ENCODE measurements at places on chromosomes 4 and X.

DNA sequence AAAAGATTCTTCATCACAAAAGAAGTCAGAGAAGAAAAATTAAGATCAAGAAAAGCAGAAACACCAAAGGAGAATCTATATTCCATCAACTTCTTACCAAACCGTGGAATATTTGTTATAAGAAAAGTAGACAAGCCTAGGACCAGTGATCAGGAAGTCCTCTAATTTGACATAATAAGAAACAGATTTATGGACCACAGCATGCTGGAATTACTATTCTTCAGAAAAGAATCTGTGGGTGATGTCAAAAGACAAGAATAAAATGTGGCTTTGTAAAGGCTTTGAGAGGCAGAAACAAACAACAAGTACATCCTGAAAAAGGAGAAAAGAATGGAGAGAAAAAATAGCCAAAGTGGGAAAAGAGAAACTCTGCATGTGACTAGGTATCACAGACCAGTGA, 123.3 kb downstream of the SLC10A7 start:
- DNase-seq, result no peak

- DNase-seq, result no peak
Observed at GRCh38 chr4:89410687-89411086, 103.1 kb upstream of the GPRIN3 start.

DNA sequence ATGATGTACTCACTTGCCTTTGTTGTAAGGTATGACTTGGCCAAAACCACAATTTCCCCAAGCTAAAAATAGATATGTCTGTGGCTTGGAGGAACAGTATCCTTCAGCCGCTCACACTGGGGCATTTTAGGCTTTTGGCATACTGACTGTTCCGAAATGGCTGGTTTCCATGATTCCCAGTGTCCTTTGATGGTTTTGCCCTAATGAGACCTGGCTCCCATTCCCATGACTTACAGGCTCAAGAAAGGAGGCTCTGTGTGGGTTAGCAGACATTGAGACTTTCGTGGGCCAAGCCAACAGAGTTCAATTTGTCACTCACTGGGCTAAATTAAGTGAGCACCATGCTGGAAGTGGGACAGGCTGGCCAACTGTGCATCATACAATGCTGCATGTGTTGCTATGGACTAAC, 150.6 kb downstream of the CEP135 start:
- DNase-seq, result no peak

DNA sequence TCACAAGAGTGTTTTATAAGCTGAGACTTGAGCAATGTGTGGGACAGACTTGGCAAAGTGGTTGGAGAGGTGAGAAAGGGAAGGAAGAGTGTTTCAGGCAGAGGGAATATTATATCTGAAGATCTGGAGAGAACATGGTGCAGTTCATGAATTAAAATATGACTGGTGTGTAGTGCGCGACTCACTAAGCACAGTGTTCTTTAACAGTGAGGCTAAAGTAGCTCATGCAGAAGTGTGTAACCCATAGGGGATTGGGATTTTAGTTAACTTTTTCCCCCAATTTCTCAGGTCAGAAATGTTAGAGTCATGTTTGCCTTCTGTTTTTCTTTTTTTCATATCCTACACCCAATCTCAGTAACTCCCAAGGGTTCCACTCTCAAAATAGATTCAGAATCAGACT, 9.7 kb downstream of the MTHFD2L start:
- DNase-seq, result no peak

DNA sequence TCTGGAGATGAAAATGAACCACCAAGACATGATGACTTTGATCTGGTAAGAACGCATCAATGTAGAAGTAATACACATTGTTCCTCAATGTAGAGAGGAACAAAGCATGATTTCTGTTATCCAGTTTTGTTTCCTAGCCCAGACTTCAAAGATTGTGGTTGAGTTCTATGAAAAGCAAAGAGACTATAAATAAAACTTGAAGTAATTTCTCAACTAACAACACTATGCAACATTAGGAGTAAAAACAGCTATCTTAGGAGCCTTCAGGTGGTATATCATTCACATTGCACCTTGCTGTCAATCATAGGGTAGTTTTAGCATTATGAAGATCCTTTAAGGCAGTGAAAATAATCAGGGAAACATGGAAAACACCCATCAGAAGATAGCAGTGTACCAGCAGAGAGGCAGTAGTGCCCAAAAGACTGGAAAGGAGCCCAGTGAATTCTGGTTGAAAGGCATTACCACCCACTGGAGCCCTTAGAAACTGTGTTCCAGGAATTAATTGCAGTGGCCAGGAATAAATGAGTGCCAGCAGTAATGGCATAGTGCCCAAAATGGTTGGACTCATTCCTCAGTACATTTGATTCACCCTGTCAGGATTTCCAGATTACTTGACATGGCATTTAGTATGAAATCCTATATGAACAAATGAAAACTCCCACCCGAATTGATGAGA, 300.7 kb upstream of the CXXC4 start:
- no peak for DNase-seq

DNA sequence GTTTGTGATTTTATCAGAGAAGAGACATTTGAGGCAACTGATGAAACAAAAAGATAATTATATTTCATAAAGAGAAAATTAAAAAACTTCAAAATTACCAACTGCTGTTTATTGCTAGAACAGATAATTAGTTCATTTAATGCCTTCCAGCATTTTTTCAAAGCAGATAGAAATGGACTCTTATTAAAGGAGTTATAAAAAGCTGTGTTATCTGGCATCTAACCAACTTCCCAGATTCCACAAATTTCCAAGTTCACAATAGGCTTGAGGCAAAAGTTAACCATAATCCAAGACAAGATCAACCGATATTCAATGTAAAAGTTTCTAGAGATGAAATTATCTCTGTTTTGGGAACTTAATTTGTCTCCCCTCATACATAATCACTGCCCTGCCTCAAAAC, 152.4 kb downstream of the TSPAN5 start:
- no peak for DNase-seq

DNA sequence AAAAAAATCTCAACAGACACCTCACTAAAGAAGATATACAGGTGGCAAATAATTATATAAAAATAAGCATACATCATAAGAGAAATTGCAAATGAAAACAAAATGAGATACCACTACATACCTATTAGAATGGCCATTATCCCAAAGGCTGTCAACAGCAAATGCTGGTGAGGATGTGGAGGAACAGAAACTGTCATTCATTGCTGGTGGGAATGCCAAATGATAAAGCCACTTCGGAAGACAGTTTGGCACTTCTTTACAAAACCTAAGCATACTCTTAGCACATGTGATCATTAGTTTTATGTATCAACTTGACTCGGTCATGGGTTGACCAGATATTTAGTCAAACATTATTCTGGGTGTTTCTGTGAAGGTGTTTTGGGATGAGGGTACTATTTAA, 13.5 kb upstream of the MANBA start:
- no peak for DNase-seq

DNA sequence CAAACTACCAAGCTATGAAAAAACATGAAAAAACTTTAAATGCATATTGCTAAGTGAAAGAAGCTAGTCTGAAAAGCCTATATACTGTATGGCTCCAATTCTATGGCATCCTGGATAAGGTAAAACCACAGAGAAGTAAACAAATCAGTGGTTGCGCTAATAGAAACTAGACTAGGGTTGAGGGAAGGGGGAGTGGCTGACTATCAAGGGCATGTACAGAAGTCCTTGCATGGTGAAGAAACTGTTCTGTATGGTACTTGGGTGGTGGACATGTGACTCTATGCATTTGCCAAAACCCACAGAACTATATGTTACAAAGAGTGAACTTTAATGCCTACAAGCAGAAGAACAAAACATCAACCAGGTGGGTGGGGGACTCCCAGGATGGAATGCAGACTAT, 96.8 kb downstream of the MTMR1 start:
- DNase-seq, result no peak

- no peak for DNase-seq
Observed at GRCh38 chrX:2135421-2135820, 365.4 kb downstream of the DHRSX start.

All from AG04450 (cell line).